ENCODE measurements at places on chromosomes 11 and 22. TPM values are rescaled to one million over a fixed set of nuclear protein-coding genes. Genes with fewer than 3 reads are reported as not detected.

Gene MLC1
- not detected for total RNA-seq

Gene KLHDC7B
- 0.72 TPM for total RNA-seq

Gene PKDREJ
- total RNA-seq, result not detected

Gene NELL1
- total RNA-seq, result not detected

GRCh38 chr11:66820381-66820780 lies 22.9 kb upstream of the RCE1 start:
- DNase-seq, result no peak

DNA sequence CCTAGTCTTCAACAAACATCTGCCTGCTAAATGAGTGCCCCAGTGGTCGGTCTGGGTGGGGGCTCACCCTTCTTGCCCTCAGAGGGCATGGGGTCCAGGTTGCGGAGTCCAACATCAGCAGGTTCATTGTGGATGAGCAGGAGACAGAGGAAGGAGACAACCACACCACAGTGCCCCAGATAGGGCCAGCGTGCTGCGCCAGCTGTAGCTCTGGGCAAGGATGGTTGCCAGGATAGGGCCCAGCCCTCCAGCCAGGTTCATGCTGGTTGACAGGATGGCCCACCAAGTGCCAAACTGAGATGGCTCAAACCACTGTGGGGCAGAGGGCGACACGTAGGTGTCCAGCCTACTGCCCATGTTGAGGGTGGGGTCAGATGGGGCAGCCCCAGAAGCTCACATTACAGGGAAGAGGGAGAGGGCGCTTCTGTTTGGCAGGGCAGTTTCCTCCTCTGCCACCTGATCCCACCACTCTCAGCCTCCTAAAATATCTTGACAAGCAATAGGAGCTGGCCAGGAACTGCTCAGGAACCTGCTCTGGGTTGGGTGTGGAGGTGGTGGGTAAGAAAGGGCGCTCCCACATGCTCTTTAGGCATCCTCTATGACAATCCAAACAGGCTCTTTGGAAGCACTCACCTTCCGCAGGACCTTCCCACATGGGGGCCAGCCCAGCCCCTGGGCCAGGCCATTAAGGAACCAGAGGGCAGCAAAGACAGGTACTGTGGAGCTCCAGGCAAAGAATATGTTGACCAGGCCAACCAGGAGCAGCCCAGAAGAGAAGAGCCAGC lies 2.9 kb downstream of the SLC37A4 start:
- DNase-seq, result no peak

Measured in PC-9 (cell line).